Natural killer cell treated with Interleukin-12 subunit alpha and Interleukin-12 subunit beta and Interleukin-15 and Interleukin-18, amount 100 ng/mL, for 72 hours (primary cell): ENCODE measurements at places on chromosomes 1 and 21. TPM values are rescaled to one million over a fixed set of nuclear protein-coding genes. Genes with fewer than 3 reads are reported as not detected.

- no peak for DNase-seq
Measured at GRCh38 chr21:26506956-26507355, 66.1 kb downstream of the CYYR1 start.

- peak; percentile 92 for DNase-seq
Measured at GRCh38 chr1:101238681-101239094, 1.9 kb downstream of the S1PR1 start.

DNA sequence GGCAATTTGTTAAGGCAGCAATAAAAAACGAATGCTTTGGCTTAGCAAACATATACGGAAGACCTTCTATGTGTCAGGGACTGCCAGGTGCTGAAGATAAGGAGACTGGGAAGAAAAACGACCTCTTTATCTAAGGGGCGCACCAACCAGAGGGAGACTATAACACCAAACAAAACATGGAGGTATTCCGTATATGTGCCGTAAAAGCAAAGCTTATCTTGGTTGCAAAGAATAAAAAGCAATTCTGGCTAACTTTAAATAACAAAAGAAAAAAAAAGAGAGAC is 167.1 kb upstream of the KCNJ15 start:
- no peak for DNase-seq

- no peak for DNase-seq
Measured at GRCh38 chr1:75035536-75035935, 98.7 kb upstream of the LHX8 start.

TRIM46 gene
- total RNA-seq: 3.6 TPM

GRCh38 chr1:40053138-40053887 is 12.8 kb downstream of the CAP1 start:
- no peak for DNase-seq
